ENCODE measurements at places on chromosomes 11 and 22. TPM values are rescaled to one million over a fixed set of nuclear protein-coding genes. Genes with fewer than 3 reads are reported as not detected.
A peak's percentile ranks its signal among the peaks of the same experiment; 100 is the strongest.

DNA sequence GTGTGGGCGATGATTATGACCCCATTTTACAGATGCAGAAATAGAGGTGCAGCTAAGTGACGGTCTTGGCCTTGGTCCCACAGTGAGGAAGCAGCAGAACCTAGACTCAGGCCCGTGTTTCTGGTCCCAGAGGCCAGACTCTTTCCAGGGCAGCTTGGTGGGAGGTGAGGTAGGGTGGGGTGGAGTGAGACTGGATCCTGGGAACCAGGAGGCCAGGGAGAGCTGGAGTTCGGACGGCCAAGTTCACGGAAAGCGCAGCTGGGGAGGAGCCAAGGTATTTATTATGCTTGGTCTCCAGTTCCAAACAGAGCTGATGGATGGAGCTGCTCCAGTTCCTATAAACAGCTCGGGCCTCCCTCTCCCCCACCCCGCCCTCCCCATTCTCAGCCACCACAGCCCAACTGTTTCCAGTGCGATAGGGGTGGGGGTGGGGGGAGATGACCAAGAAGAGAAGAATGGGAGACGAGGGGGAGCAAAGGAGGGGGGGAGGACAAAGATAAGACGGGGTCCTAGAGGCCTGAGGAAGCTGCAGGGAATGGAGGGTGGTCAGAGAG lies 16.2 kb downstream of the LRRC32 start:
- DNase-seq: no peak

GRCh38 chr11:109511598-109511997 lies 89.6 kb downstream of the C11orf87 start:
- DNase-seq: no peak

DNA sequence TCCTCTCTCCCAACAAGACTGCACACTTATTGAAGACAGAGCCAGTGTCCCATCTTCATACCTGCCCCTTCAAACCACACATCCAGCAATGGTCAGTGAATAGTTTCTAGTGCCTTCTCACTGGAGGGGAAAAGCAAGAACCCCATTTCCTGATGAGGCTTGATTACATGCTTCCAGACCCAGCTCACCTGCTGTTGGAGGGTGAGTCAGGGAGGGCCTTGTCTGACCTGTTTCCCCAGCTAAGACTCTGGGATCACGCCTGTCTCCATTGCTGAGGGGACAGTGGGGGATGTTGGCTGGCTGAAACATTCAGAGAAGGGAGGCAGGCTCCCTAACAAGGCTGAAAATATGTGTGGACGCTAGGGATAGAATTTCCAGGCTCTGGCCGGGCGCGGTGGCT lies 27.5 kb upstream of the ZDHHC13 start:
- no peak for DNase-seq

DNA sequence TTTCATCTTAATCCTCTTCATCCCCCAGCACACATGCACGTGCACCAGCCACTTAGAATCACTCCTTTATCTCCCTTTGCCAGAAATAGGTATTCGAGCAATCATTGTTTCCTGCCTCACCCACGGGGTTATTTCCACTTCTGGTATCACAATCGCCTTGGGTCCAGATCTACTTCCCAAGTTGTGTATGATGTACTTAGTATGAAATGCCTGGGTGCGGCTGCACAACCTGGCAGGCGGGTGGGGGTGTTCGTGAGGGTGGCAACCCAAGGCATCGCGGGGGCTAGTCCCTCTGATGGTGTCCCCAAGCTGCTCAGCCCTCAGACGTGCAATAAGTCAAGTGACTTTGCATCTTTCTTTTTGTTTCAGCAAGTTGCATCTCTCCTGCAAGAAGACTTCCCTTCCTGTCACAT lies 475.6 kb downstream of the MIAT start:
- DNase-seq: no peak

GRCh38 chr11:58286249-58286648 lies 18.2 kb upstream of the OR10W1 start:
- no peak for DNase-seq

- DNase-seq: peak; percentile 65
Observed at GRCh38 chr22:48882636-48883200, 945.0 kb downstream of the BRD1 start.

DNA sequence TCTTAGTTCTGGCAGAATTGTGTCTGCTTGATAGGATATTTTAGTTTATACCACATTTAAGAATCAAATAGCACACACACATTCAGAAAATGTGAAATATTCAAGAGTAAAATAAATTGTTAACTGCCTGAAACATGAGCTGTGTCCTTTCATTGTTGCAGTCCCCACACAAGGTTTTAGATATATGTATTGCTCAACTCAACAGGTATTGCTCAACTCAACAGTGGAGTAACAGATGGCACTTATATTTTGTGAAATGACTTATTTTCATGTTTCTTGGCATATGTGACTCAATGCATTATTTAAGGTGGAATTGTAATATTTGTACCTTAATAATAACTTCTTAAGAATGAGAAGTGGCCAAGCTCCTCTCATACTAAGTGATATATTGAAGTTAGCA lies 760.3 kb downstream of the CNTN5 start:
- no peak for DNase-seq

GRCh38 chr11:48041877-48042695 lies 61.7 kb downstream of the PTPRJ start:
- DNase-seq: no peak

DNA sequence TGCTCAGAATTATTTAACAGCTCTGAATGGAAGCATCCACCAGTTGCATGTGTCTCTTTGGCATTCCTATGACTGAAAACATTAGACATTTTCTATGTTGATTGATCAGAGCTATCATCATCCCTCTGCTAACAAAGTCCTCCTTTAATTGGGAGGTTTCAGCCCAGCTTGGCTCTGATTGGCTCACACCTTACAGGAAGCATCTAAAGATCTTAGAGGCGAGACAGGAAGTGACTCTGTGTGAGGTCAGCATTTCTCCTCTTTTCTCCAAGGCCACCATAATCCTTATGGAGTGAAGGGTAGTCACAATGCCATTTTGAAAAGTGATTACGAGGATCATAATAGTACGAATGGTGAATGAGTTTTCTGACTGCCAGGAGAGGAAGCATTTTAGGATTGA lies 260.8 kb downstream of the MIAT start:
- no peak for DNase-seq

- peak; percentile 64 for DNase-seq
Observed at GRCh38 chr11:2741377-2742131, 41.8 kb upstream of the KCNQ1OT1 start.

DNA sequence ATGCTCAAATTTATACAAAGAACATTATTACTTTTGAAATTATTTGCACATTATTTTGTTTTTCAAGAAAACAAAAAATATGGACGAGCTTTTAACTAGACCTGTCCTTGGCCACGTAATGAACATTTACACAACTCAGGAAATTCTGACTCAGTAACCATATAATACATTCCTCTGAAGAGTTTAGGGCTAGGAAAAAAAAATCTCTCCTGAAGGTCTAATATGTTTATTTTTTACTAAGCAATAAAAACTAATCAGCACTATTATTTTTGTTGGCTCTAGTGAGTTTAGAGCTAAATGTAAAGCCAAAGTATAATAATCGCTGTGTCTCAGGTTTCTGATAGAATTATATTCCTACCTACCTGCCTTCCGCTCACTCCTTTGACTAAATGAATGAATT lies 187.5 kb downstream of the SWAP70 start:
- DNase-seq: no peak

GRCh38 chr11:118015385-118015841 lies 29.2 kb downstream of the IL10RA start:
- DNase-seq: no peak

GRCh38 chr11:32255841-32256240 lies 165.0 kb downstream of the RCN1 start:
- DNase-seq: no peak

DNA sequence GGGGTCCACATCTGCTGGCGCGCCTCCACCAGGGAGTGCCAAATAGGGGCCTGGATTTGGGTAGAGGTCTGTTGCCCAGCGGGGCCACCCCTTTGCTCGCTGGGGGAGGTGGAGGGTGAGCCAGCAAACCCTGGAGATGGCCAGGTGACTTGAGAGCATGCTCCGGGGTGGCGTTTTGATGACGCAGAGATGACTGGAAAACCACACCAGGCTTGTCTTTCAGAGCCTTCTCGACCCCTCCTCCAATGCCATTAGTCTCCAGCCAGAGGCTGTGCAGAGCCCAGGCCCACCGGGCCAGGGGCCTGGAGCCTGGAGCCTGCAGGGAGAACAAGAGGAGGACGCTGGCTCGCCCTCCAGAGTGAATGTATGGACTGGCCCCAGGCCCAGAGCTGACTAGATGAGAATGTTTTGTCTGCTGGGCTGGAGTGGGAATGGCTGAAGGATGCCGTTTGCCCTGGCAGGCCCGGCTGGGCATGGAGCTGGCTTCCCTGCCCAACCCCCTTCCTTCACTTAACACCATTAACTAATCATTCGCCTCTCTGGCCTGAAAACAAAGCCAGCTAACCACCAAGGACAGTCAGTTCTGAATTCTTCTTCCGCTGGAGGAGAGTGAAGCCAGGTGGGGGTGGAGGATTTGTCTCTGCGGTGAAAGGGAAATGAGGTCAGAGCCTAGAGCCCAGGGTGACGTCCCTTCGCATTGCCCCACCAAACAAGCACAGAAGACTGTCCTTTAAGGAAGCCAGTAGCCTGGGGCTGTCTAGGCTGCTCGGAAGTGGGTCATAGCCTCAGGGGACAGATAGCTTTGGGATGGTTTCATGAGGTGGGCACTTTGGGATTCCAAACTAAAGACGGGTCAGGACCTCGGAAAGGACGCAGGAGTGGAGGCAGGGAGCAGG lies 1.6 kb upstream of the MCAM start:
- DNase-seq: no peak

GRCh38 chr11:60924110-60924905 lies at the start of gene TMEM132A:
Gene TMEM132A, plus strand, starts transcription at chr11:60924460. Its CDS starts 174 bp downstream, at chr11:60924634.
- DNase-seq: peak; percentile 87

- DNase-seq: no peak
Observed at GRCh38 chr11:7892840-7893254, 38.2 kb downstream of the OR10A6 start.

DNA sequence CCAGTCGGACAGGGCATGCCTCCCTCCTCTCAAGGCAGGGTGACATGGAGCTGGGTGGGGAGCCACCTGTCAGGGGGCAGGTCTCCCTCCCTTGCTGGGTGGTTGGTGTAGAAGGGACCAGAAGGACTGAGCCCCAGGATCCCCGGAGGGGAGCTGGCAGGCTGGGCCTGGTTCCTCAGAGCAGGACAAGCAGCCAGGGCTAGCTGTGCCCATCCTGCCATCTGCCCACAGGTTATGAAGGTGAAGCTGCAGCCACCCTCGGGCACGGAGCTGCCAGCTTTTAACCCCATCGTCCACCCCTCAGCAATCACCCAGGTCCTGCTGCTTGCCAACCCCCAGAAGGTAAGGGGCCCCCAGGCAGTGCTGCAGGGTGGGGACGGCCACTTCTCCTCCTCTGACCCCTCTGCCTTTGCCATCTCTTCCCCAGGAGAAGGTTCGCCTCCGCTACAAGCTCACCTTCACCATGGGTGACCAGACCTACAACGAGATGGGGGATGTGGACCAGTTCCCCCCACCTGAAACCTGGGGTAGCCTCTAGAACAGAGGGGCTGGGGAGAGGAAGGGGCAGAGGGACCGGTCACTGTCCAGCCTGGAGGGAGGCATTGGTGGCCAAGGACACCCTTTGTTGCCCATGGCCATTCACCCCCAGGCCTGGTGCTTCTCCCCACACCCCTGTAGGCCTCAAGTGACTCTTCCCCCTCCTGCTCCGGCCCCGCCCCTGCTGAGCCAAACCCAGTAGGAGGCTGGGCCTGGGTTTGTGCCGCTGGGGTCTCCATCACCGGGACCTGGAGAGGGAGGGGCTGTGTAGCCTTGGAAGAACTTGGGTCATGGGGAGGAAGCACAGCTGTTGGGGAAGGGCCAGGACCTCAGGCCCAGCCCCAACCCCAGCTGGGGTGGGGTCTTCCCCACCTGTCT lies 7.0 kb upstream of the SH3BP1 start:
- peak; percentile 85 for DNase-seq

DNA sequence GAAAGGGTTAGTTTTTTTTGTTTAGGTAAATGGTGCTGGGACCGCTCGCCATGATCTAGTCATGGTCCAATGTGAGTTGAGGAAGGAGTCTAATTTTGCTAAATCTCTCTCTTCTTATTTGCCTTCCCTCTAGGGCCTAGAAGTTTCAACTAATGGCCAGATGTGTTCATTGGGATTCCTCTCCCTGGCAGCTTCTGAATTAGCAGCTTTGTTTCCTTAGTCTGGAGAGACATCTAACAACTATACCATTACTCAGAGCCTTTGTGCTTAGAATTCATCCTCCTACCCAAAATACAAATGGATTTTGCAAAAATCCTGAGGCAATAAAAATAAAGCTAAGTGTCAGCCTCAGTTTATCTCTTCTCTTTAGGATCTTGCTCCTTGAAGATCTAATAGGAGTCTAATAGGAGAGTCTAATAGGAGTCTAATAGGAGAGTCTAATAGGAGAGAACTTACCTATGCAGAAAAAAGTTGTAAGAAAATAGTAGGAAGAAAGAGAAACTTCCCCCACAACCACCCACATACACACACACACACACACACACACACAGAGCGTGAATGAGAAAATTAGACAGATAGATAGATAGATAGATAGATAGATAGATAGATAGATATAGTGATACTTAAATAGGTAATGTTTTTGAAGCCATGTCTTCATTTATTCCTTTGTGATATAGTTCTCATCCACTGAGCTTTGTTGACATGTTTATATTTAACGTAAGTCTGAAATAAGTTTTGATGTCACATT lies 980.5 kb upstream of the CNTN5 start:
- DNase-seq: no peak

DNA sequence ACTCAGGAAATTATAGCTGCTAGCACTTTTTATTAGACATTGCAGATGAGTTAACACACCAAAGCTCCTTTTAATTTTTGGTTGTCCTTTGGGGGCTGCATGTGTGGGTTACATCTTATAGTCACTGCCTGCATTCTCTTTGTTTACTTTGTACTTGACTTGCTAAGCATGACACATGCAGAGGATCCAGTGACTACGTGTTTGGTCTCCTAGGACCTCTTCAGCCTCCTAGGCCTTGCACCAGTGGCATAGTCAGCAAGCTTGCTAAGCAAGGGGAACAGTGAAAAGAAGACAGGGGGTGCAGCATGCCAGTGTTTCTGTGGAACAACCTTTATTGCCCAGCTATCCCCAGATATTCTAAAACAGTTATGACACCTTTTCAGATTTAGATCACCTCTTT lies 108.2 kb downstream of the PAX6 start:
- DNase-seq: no peak

GRCh38 chr11:128518493-128519207 lies 68.7 kb downstream of the ETS1 start:
- no peak for DNase-seq

GRCh38 chr22:31425331-31426050 lies 26.1 kb downstream of the DRG1 start:
- DNase-seq: no peak

DNA sequence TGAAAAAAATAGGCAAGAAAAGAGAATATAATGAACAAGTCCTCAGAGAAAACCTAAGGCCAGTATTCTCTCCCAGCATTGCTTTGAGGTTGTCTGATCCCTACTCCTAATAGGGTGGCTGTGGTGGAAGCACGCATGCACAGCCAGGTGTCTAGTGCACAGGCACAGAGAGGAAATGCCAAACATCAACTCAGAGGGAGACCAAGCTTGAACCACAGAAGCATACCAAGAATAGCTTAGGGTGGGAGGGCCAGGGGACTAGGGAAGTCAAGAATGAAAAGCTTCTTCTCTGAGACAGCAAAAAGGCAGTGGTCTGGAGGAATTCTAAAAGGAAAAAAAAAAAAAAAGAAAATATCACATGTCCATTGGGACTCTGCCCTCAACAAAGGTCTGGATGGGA lies 244.1 kb upstream of the API5 start:
- DNase-seq: no peak

Gene APLNR
- 10.8 TPM for polyA plus RNA-seq

Gene PRDM11
- polyA plus RNA-seq: 4.3 TPM

Gene TENM4
- polyA plus RNA-seq: 0.19 TPM

Gene KCNJ5
- 0.42 TPM for polyA plus RNA-seq

Gene MN1
- polyA plus RNA-seq: 0.51 TPM

Gene CALCB
- 0.03 TPM for polyA plus RNA-seq

Gene GPR83
- 0.19 TPM for polyA plus RNA-seq

Gene CCT8L2
- not detected for polyA plus RNA-seq

Data from spleen (tissue), 13 donors.